ENCODE measurements at places on chromosomes 16 and 17.

DNA sequence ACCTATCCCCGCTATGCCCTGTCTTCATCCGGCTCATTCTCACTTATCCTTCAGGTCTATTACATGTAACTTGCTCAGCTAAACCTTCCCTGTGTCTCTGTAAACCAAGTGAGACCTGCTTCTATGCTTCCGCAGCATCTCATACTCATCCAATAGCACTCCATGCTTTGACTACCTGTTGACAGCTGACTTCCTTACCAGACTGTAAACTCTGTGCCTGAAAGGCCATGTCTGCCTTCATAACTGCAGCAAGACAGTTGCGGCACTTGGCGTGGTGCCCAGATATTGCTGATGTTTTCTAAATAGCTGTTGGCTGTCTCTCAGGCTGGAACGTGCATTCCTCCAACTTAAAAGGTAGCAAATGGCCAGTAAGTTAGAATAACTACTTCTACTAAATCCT, 1.8 kb upstream of the OR1E1 start:
- DNase-seq = no peak

- no peak for DNase-seq
These were observed 17.8 kb upstream of the KIF19 start for GRCh38 chr17:74307984-74308773.

GRCh38 chr17:30134551-30134950, 17.9 kb downstream of the NSRP1 start:
- no peak for DNase-seq

DNA sequence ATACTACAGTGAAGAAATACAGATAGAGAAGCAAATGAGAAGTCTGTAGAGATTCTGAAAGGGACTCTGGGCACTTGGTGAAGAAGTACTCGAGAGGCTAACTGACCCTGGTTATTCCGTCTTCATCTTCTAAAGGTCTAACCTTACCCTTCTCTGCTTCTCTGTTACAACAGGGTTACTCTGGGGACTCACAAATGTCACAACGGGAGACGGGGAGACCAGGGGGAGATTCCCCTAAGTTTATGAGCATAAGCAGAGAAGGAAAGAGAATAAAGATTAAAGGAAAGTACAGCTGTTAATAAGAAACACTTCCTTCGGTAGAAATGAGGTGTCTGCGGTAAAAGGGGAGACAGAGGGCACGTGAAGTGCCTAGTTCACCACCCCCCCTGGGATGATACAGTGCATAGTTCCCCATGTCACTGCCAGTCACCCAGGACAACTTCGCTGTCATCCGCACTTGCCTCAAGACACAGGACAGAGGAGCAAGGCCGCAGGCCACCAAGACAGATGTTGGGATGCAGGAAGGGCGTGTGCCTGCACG, 75.2 kb upstream of the TRAP1 start:
- no peak for DNase-seq

- no peak for DNase-seq
These were observed 78.6 kb downstream of the COPRS start for GRCh38 chr17:31780483-31780882.

DNA sequence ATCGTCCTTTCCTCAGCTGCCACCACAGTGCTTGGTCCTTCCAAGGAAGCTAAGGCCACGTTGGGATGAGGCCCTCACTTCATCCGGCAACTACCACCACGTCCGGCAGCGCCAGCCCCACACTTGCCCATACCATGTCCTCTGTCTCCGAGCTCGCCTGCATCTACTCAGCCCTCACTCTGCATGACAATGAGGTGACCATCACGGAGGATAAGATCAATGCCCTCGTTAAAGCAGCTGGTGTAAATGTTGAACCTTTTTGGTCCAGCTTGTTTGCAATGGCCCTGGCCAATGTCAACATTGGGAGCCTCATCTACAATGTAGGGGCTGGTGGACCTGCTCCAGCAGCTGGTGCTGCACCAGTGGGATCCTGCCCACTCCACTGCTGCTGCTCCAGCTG, 44.9 kb downstream of the TTC19 start:
- no peak for DNase-seq

DNA sequence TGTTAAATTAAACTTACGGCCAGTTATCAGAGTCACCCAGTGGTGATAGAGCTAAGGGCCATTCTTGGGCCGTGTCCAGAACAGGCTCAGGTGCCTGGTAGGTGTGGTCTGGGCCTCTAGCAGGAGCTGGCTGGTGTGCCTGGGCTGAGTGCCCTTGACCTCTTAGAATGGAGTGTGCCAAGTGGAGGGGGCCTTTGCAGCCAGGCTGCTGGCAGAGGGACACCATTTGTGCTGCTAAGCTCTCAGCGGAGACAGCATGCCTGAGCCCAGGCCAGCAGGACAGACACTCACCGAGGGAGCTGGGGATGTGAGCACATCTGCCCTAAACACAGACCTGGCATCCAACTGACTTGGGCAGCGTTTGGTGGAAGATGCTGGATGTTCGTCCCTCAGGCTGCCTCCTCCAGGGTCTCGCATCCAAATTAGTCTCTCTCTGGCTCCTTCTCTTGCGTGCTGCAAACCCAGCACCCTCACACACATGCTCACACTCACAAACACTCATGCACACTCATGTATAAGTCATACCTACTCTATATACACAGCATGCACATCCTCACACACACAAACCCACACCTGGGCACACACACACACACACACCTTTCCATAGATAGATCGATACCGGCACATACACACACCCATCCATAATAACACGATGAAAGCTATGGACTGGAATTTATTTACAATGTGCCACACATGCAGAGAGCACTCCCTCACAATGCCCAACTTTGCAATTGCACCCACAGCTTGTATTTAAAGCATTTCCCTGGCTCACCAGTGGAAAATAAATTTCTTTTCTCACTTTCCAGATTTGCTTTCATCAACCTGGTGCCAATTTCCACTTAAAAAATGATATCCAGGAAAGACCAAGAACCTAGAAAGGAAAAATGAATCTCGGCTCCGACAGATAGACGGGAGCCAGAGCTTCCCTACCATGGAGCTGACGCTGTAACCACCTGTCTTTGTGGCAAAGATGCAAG, 33.6 kb upstream of the CDH5 start:
- no peak for DNase-seq

DNA sequence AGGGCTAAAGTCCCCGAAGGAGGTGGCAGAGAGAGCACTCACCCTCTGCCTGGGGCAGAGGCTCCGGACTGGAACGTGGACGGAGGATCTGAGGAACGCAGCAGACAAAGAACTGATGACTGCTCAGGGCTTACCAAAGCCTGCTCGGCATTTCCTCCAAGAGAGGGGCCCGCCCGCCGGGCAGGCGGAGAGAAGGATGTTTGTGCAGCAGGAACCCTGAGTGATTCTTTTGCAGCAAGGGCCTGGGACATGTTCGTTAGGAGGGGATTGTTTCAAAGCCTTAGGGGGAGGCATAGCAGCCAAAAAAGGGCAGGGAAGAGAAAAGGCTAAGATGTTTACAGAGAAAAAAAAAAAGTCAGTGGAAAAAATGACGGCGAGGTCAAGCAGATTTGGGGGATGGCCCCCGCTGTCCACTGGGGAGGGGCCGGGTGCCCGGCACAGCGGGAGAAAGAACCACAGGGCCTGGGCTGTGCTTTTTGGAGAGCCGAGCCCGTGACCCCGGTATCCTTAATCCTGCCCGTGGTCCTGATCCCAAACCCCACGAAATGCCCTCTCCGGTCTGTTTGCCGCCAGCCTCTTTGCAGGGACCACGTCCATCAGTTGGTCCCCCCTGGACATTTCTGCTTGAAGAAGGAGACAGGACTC, 129.3 kb downstream of the NTN1 start:
- no peak for DNase-seq

DNA sequence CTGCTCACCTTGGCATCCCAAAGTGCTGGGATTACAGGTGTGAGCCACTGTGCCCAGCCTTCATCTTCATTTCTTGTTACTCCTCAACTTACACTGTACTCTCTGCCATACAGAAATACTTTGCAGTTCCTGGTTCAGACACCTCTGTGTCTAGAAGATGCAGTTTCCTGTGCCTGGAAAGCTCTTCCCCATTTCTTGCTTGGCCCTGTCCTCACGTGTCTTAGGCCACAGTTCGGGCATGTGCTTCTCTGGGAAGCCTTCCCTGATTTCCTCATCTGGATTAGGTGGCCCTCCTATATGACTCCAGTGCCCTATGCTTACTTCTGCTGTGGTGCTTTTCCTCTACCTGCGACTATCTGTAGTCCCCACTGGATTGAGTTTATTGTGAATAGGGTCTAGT, 26.5 kb upstream of the CDR2 start:
- no peak for DNase-seq

DNA sequence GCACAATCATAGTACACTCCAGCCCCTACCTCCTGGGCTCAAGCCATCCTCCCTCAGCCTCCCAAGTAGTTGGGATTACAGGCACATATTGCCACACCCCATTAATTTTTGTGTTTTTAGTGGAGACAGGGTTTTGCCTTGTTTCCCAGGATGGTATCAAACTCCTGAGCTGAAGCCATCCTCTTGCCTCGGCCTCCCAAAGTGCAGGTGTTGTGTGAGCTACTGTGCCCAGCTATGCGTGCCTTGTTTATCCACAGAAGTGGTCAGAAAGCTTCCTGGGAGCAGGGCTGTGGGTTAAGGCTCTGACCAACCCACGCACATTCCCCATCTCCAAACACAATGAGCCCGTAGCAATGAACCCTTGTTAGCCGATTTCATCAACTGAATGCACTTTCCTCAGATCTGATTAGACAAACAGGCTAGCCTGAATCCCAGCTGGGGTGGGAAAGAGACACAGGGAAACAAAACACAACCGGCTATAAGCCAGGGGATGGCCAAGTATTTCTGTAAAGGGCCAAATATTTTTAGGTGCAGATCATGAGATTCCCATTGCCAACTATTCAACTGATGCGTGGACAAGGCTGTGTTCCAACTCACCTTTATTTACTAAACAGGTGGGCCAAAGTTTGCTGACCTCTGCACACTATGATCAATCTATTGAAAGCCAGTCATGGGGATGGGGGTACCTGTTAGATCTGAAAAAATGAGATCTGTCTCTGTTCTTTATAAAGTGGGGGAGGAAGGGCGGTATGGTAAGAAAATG, 193.6 kb downstream of the CPPED1 start:
- DNase-seq = no peak

DNA sequence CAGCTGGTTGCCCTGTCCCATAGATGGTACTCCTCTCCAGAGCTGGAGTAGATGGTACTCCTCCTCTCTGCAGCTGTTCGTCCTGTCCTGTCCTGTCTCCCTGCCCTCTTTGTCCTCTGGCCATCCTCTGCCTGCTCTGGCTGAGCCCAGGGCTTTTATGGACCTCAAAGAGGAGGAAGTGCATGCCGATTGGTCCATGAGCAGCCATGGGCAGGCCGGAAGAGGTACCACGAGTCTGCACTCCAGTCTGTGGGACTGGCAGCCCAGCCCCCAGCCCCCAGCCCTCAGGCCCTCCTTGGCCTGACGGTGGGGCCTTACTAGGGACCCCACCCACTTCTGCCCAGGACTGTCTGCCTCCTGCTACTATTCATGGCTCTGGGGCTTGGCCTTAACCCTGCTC, 27.0 kb downstream of the GNGT2 start:
- DNase-seq = no peak

- no peak for DNase-seq
These were observed 534 bp downstream of the GPATCH8 start for GRCh38 chr17:44502598-44503146.

- no peak for DNase-seq
These were observed 19.4 kb downstream of the CEP295NL start for GRCh38 chr17:78883533-78884131.

DNA sequence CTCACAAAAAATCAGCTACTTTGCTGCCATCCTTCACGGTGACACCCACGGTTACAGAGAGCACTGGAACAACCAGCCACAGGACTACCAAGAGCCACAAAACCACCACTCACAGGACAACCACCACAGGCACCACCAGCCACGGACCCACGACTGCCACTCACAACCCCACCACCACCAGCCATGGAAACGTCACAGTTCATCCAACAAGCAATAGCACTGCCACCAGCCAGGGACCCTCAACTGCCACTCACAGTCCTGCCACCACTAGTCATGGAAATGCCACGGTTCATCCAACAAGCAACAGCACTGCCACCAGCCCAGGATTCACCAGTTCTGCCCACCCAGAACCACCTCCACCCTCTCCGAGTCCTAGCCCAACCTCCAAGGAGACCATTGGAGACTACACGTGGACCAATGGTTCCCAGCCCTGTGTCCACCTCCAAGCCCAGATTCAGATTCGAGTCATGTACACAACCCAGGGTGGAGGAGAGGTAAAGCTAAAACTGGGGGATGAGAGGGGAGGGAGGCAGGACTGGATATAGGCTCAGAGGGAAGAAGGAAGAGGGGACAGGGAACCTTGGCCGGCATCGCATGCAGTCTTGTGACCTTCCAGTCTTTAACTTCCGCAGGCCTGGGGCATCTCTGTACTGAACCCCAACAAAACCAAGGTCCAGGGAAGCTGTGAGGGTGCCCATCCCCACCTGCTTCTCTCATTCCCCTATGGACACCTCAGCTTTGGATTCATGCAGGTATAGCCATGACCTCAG, 581 bp downstream of the CD68 start:
- DNase-seq = no peak

DNA sequence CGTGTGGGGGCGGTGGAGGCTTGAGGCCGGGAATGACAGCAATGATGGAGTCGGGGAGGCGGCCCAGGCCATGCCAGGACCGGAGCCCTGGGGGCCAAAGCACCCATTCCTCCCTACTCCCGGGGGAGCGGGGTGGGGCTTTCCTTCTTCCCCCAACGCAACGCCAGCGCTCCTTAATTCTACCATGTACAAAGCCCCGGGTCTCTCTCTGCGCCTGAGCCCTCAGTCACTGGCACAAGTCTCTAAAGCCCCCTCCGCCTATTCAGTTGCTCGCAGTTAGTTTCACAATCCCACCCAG, 245 bp upstream of the RNF227 start:
- no peak for DNase-seq

DNA sequence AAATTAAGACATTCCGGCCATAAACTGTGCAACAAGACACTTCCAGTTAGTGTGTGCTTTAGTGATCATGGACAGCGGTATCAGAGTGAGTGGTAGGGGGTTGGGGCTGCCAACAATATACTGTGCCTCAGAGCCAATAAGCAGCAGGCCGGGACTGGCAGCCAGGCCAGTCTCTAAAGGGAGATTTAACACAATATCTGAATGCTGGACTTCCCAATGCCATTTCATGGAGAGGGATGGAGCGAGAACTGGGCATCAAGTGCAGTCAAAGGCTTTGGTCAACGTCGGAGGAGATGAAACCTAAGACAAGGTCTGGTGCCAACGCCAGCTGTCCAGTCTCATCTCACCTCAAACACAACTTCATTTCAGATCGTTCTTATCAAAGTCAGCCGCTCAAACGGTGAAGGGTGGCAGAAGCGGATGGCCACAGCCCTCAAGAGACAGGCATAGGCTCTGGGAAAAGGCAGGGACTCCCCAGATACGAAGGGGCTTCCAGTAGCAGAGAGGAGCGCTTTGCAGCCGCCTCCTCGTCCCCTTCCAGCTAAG, 935 bp downstream of the USP32 start:
- DNase-seq = no peak

- DNase-seq = no peak
These were observed 6.6 kb downstream of the PTX4 start for GRCh38 chr16:1481906-1482835.
